Activated CD4-positive, alpha-beta T cell treated with anti-CD3 and anti-CD28 coated beads, Interleukin-2, amount 50 U/mL, for 24 hours (primary cell): ENCODE measurements at places on chromosomes 12 and 14.

GRCh38 chr12:14995583-14996425 is 23.0 kb downstream of the PDE6H start:
- DNase-seq = no peak

DNA sequence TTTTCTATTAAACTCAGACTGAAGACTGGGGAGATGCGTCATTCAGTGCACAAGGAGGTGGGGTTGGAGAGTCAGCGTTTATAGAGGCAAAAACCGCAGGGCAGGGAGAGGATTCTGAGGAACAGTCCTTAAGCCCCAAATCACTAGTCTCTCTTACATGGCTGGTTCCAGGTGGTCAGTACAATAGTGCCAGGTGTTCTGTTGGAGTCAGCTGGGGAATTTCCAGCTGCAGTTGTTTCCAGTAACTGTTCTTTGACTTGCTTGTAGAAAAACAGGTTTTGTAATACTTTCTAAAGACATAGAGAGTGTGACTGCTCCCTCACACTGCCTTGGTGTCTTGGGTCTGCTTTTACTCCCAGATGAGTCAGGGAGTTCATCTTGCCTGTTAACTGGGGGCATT is 192.2 kb downstream of the TMTC3 start:
- no peak for DNase-seq

DNA sequence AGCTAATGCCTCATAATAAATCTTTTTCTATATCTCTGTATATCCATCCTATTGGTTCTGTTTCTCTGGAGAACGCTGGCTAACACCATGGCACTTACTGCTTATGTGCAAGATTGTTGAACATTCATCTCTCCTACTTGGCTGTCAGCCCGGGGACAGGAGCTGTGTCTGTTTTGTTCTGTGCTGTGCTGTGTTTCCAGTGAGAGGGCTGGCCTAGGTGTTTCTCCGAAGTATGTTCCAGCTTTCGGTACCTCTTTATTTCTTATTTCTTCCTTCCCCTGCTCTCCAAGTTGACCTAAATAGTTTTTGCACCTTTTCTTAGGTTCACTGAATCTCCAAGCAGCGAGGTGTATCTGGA is 18.8 kb upstream of the NR4A1 start:
- no peak for DNase-seq

GRCh38 chr12:70982991-70983390 is 62.5 kb upstream of the PTPRR start:
- DNase-seq = no peak

GRCh38 chr14:87838931-87839330 is 154.1 kb downstream of the GALC start:
- no peak for DNase-seq

GRCh38 chr14:85454226-85454813 is 75.6 kb upstream of the FLRT2 start:
- no peak for DNase-seq

- DNase-seq = no peak
These were observed 100.7 kb downstream of the PPP2R5C start for GRCh38 chr14:101862177-101862576.

DNA sequence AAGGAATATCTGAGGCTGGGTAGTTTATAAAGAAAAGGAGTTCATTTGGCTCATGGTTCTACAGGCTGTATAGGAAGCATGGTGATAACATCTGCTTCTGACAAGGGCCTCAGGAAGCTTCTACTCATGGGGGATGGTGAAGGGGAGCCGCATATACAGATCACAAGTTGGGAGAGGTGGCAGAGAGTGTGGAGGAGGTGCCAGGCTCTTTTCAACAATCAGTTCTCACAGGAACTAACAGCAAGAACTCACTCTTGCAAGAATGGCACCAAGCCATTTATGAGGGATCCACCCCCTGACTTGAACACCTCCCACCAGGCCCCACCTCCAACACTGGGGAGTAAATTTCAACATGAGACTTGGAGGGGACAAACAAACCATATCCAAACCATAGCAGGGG is 3.5 kb upstream of the TSPAN11 start:
- DNase-seq = no peak

DNA sequence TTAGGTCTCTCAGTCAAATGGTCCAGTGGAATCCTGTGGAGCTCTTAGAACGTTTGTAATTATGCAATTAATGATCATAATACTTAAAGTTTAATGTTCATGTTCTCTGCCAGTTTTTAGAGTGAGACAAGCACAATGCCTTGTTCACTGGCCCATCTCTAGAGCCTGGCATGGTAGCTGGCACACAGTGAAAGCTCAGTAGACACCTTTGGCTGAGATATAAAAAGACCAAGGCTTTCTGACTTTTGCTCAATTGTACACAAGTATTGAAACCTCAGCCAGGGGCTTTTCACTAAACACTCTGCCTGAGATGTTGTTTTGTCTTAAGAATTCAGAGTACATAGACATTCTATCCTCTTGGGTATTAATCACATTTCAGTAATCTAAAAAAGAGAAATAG is 241.8 kb upstream of the ATP2B1 start:
- DNase-seq = no peak

- DNase-seq = no peak
These were observed 293.5 kb downstream of the SLC6A15 start for GRCh38 chr12:84619053-84619571.

- DNase-seq = no peak
These were observed 33.5 kb downstream of the SUDS3 start for GRCh38 chr12:118409834-118410233.

- DNase-seq = no peak
These were observed 180.5 kb downstream of the CAND1 start for GRCh38 chr12:67449591-67450052.

GRCh38 chr12:112140728-112141127 is 15.4 kb downstream of the TRAFD1 start:
- DNase-seq = no peak

- no peak for DNase-seq
These were observed 199.3 kb downstream of the ITPR2 start for GRCh38 chr12:26633591-26634210.

- DNase-seq = no peak
These were observed 77.9 kb downstream of the RFLNA start for GRCh38 chr12:124372831-124373230.

- DNase-seq = no peak
These were observed 886.2 kb upstream of the MGAT4C start for GRCh38 chr12:87142342-87142741.

- no peak for DNase-seq
These were observed 120.7 kb downstream of the ADGRD1 start for GRCh38 chr12:131074221-131075083.

DNA sequence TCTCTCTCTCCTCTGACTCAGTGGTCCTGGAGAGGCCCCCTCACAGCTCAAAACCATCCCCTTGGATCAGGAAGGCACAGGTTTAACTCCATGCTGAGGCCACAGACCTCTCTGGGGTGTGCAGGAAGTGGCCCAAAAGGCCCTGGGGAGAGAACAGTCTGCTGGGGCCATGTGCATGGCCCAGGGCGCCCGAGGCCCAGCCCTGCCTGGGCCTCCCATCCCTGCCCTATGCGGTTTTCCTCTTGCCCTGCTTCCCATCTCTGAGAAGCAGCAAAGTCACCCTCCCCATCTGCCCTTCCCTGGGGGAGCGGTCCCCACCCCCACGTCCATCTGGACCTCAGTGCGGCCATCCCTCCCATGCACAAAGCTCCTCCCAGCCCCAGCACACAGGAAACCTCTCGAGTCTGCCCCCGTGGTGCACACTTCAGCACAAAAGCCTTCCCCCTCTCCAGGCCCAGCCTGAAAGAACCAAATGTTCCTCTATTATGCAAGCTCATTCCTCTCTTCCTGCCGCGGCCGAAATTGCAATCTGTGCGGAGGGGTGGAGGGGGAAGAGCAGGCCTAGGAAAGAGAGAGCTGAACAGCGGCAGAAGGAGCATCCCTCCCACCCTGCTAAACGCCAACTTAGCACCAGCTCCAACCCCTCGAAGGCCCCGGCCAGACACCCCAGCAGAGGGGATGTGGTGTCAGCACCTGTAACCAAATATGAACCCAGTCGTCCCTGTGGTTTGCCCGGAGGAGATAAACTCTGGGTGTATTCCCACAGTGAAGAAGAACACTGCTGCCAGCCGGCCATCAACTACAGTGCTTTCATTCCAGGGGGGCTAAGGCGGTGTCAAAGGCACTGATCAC is 108.5 kb downstream of the SCARB1 start:
- DNase-seq = no peak

GRCh38 chr12:49037111-49037946 is 18.8 kb upstream of the PRKAG1 start:
- no peak for DNase-seq

GRCh38 chr12:19894050-19894449 is 454.8 kb downstream of the AEBP2 start:
- DNase-seq = no peak

DNA sequence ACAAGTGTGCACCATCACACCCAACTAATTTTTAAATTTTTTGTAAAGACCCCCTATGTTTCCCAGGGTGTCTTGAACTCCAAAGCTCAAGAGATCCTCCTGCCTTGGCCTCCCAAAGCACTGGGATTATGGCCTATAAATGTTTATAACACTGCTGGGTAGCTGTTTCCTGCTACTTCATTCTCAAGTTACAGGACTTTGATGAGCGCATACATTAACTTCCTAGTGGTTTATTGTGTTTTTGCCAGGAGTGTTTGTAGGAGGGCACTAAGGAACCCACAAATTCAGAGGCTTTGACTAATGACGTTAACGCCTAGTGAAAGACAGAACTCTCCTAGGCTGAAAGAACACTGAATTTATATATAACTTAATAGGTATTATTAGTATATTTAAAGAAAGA is 15.2 kb upstream of the NAA30 start:
- no peak for DNase-seq

DNA sequence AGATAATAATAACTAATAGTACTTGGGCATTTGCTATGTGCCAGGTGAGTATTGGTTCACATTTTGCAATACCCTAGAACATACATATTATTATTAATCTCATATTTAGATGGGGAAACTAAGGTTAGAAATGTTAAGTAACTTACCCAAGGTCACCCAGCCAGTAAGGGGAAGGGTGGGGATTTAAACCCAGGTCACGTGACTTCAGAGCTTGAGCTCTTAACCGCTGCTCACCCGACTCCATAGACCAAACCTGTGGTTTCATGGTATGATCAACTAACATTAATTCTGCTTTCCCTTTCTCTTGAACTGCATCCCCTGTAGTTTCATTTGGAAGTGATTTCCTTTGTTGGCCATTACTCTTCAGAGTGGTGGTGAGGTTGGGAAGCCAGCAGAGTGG is 242.3 kb downstream of the NRXN3 start:
- no peak for DNase-seq

DNA sequence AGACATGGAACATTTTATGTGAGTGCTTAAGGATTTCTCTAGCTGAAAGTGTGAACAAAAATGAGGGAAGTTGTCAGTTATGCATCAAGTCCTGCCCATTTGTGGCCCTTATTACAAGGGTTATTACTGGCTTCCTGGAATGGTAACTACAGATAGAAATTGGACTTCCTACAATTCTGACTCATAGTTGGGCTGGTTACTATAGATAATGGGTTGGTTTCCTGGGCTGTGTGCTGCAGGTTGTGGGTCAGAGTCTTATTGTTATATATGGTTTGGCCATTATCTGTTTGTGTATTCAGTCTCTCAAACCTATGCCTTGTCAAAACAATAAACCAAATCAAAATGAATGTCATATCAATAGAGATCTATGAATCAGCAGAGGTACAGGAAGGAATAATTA is 313.7 kb downstream of the ADAMTS20 start:
- DNase-seq = no peak

DNA sequence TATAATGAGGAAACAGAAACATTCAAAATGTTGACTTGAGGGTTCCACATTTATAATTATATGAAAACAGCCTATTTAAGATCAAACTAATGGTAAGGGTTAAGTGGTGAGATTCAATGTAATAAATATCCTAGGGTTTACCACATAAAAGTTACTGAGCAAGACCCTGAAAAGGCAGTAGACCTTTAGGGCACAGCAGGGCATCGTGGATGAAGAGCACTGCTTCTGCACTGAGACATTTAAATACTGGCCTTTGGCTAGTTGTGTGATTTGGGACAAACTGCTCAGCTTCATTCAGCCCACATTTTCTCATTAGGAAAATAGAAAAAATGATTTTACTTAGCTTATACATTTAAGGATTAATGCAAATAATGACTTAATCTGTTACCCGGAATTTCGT is 42.0 kb downstream of the CNTN1 start:
- DNase-seq = no peak
